ENCODE measurements at places on chromosomes 2 and 18.

DNA sequence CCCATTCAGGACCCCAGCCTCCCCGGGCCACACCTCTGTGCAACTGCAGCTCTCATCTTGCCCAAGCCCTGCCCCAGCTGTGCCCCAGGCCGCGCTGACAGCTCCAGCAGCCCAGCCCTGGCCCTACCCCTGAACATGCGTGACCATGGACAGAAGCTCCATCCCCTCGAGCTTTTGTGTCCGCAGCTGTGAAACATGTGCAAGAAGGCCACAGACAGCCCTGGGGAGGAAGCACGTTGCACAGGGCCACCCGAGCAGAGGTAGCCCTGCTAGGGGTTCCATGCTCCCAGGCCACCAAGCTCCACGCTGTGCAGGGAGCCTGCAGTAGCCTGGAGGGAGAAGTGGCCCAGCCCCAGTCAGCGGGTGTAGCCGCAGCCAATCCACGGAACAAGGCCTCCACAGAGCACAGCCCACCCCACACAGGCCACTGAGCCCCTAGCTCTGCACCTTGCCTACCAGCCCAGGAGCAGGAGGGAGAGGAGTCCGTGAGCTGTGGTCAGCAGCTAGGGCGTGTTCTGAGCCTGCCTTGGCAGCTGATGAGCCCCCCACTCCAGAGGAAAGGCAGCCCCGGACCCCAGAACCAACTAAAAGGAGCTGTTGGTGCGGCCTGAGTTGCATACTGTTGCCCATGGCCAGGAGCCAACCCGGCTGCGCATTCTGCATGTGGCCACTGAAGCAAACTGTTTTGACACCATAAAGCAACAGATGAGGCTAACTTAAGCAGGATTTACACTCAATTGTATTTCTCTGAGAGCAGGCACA lies 184.0 kb downstream of the SEPTIN10 start:
- no peak for DNase-seq

DNA sequence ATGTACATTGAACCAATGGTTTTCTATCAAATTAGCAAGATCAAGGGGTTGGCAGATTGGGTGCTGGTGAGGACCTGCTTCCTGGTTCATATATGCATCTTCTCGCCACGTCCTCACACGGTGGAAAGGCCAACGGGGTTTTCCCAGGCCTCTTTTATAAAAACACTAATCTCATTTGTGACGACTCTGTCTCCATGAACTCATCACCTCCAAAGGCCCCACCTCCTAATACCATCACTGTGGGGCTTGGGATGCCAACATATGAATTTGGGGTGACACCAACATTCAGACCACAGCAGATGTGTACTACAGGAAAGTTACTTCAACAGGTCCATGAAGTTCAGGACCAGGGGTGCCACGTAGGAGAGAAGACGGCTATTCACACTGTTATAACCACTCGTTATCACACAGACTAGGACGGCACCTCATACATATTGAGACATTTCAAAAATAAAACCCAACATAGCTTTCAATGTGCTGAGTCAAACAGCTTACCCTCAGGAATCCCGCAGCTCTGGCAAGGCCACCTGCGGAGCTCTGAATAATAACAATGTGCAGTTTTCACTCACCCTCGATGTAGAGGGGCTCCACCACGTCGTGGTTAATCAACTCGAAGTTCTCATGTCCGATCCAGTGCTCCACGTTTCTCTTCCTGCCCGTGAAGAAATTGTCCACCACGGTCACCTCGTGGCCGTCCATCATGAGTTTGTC lies 49.3 kb downstream of the UXS1 start:
- DNase-seq, result no peak

GRCh38 chr2:128794285-128794684 lies 475.6 kb upstream of the HS6ST1 start:
- no peak for DNase-seq

- DNase-seq, result no peak
These were observed 416.8 kb upstream of the HS6ST1 start for GRCh38 chr2:128735296-128735960.

DNA sequence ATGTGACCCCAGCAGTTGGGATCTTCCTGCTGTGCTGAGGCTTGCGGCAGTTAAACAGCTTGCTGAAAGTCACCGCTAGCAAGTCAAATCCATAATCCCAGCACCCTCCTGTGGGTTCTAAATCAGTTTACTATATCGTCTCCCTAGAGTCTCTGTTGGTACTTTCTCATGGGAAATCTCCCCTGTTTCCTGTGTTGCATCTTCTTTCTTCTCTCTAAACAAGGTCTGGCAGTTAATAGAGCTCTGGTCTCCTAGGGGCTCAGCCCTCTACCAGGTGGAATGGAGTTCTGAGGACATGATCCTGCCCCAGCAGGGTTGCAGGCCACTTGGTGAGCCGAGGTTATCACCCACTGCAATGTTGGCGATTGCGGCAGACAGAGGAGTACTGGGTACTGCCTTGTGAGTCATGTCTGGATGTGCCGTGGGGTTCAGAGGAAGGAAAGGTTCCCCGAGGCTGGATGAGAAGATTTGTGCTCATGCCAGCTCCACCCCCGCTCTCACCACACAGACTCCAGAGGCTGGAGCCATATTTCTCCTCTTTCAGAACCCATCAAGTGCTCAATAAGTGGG lies 59.4 kb upstream of the SIX2 start:
- DNase-seq, result no peak

GRCh38 chr18:36096955-36097354 lies 29.6 kb upstream of the RPRD1A start:
- no peak for DNase-seq

- no peak for DNase-seq
These were observed 86.9 kb downstream of the TRIB2 start for GRCh38 chr2:12803607-12804006.

GRCh38 chr2:238242731-238243495 lies 3.1 kb upstream of the HES6 start:
- DNase-seq, result no peak

DNA sequence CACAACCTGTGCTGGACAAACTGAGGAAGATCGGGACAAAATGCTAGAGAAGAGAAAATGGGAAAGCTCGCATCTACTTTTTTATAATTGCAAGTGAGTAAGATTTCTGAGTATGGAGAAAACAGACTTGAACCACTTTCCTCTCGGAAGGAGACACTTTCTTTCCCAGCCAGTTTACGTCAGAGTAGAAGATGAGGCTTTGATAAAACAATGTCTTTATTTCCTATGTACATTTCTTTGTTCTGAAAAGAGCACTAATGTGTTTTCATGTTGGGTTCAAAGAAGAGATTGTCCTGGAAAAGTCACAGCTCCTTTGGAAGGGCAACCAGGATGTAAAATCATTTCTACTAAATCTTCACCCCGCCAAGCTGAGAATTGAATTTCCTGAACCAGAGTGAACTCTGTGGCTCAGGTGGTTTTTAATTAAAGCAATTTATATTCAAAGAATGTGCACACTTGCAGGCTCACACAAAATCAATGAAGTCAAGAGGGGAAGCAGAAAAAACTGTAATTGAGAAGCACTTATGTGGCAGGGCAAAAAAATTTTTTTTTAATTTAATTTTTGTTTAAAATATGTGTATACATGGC lies 23.4 kb upstream of the ITGA6 start:
- no peak for DNase-seq

GRCh38 chr18:47749600-47749973 lies 180.9 kb downstream of the SMAD2 start:
- no peak for DNase-seq

- DNase-seq, result no peak
These were observed 59.8 kb downstream of the MEIS1 start for GRCh38 chr2:66494708-66495107.

DNA sequence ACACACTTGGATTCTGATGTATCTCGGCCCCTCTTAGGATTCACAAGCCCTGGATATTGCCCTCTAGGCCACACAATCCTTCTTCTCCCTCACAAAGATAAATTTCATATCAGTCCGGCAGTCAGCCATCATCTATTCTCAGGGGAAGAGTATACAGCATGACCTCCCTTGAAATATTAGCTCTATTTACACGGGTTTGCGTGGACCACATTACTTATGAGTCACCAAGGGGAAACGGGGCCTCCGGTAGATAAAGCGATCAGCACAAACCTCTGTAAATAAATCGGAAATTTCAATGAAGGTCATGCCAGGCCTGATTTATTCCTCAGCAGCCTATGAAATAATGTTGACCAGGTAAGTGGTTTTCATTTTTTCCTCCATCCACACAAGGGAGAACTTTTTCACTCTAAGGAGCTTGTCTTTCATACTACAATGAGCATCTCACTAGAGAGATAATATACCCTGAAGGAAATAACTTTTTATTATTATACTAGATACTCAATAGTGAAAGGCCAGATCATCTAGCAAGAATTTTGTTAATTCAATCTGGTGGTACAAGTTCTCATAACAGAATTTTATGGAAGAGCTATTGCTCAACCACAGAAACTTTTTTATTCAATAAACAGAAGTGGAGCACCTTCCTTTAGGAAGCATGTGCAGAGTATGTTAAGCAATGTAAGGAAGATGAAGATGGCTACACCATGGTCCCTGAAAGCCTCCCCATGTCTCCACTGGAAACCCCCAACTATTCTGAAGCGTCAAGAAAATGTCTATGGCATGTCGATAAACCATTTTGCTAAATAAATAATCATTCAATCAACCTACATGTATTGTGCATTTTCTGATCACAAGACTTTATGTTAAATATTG lies 125.2 kb upstream of the PIK3C3 start:
- no peak for DNase-seq

DNA sequence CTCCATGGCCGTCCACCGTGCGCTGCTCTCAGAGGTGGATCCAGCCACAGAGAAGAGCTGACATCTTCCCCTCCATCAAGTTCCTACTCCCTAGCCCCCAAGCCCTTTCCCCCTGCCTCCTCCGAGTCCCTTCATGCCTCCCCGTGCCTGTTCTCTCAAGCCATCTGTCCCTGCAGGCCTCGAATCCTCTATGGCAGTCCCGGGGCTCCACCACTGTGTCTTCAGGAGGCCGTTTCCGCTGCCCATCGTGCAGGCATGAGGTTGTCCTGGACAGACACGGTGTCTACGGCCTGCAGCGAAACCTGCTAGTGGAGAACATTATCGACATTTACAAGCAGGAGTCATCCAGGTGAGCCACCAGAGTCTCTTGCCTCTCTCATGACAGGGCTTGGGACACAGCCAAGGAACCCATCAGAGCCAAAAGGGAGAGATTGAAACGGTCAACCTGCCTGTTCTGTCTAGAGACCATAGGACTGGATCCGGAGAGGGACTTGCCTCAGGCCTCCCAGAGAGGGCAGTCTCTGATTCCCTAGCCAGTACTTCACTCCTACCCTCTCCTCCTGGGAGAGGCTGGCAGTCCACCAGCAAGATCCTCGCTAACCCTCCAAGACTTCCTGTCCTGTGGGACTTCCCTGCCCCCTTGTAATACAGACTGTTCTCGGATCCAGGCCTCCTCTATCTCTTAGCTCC lies 9.7 kb downstream of the UCN start:
- no peak for DNase-seq

GRCh38 chr2:145085612-145086011 lies 565.7 kb upstream of the ZEB2 start:
- no peak for DNase-seq

DNA sequence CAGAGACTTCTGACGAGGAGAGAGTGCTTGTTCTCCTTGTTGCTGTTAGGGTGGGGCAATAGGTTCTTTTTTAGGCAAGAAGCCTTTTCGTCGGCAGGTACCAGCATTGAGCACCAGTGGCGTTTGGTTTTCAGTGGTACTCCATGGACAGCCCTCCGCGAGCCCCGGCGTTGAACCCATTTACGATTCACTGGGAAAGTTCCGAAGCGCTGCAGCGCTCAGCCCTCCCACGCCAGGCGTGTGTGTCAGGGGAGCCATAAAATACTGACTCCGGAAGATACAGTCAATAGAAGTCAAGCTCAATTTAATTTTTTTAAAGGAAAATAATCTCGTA lies 494 bp upstream of the ROCK1 start:
- DNase-seq, result no peak

- no peak for DNase-seq
These were observed 1614.1 kb upstream of the TMEFF2 start for GRCh38 chr2:193808877-193809276.

DNA sequence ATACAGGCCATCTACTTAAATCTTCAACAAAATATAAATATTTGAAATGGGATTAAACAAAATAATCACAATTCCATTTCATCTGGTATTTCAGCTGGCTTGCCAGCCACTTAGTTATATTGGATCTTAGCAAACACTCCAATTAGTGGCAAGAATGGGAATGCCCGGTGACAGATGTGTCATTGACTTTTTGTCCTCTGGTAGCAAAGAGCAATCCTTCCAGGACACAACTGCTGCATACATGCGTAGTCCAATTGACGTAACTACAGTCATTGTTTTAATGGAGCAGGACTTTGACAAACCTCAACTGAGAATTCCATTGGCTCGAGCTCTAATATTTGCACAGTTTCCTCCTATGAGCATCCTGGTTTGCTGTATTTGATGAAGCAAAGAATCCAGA lies 69.9 kb downstream of the RNF152 start:
- no peak for DNase-seq

DNA sequence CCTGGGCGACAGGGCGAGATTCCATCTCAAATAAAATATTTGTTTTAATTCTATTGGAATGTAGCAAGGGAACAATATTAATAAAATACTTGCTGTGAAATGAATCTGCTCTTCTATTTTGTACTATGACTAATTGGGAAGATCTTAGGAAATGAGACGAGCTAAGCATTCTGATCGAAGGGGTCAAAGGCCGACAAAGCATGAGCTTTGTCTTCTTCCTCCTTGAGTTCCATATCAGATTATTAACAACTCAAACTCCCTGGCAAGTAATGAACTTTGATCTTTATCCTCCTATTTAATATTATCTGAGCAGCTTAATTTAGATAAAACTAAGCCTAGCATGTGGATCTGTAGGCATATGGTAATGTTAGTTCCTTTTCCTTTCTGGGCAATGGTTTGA lies 15.5 kb downstream of the GEMIN6 start:
- no peak for DNase-seq

GRCh38 chr2:12587729-12588522 lies 128.8 kb upstream of the TRIB2 start:
- peak; percentile 59 for DNase-seq

- DNase-seq, result no peak
These were observed 53.5 kb downstream of the VSNL1 start for GRCh38 chr2:17593841-17594491.

DNA sequence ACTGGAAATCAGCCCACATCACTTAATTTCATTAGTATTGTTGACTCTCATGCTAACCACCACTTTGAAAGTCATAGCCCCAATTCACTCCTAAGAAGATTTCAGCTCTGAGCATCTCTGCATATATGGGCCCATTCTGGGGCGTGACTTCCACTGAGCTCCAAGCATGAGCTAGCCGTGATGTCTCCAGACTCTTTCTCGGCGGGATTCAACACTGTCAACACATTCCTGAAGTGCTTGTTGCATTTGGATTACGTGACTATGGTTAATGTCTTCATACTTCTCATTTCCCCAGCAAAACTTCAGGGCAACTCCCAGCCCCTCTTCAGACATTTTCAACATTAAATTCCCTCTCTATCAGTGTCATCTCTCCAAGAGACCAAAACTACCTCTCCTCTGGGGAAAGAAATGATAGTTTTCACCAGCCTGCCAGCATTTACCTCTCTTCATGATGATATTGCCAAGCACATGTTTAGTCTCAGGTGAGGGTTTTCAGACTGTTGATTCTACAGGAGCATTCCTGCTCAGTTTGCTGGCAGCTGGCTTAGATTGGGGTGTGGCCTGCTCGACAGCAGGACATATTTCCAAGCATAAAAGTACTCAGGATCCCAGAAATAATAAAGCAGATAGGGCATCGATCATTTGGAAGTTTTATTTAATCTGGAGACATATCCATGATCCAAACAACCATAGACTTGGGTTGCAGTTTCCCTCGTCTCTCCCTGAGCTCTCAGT lies 81.7 kb downstream of the FEZ2 start:
- DNase-seq, result no peak

- no peak for DNase-seq
These were observed 26.5 kb upstream of the GREB1L start for GRCh38 chr18:21215490-21215889.

GRCh38 chr2:109229094-109229675 lies 100.2 kb downstream of the SH3RF3 start:
- DNase-seq, result no peak

Data from MM.1S (cell line).